ENCODE measurements at places on chromosomes 6 and 20.

DNA sequence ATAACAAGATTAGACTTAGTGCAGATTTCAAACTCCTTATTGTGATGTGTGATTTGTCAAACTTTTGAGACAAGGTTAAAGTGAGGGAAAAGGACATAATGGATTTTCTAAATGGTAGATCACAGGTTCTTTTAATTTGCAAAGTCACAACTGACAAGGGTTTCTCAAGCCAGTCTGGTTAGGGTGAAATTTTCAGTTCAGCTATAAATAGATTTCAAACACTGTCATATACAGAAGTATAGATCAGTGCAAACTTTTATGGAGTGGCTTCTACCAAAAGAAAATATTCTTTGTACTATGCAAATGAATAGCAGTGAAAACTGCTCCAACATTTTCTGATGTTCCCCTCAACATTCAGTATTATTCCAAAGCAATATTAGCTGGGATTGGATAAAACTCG, 337.1 kb upstream of the MAN1A1 start:
- no peak for ATAC-seq

GRCh38 chr6:131167773-131168172, 32.5 kb downstream of the AKAP7 start:
- ATAC-seq = no peak

GRCh38 chr6:25010902-25011625, 75.3 kb upstream of the RIPOR2 start:
- ATAC-seq = peak; percentile 30

- ATAC-seq = peak; percentile 62
Observed at GRCh38 chr6:113011801-113012200, 664.7 kb downstream of the RFPL4B start.

DNA sequence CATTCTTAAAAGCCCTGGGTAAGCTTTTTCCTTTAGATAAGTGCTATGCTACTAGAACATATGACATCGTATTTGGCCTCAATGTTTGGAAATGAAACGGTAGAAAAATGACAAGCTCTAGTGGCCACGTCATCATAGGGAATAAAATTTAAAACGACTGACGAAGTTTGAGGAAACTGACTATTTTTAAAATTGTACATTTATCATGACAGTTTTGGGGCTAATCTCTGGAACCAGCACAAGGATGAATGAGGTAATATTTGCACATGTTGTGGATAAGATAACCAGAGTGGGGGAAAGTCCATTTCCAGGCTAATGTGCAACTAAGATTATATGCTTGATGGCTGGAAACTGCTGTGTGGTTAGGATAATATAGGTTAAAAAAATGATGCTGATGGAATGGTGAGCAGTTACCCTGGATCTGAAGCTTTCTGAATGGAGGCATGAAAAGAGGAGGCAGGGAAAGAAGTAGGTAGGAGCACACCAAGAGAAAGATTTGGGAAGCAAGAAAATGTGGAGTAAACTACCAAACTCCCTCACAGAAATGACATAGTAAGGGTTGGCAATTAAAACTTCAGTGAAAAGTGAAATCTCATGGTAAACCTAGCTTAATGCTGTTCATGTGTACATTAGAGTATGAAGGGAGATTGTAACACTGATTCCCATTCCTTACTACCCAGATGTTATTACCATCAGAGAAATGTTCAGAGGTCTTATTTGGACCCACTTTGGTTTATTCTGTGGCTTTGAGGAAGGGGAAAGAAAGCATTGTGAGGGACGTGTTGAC, 42.7 kb upstream of the CEP162 start:
- ATAC-seq = no peak

DNA sequence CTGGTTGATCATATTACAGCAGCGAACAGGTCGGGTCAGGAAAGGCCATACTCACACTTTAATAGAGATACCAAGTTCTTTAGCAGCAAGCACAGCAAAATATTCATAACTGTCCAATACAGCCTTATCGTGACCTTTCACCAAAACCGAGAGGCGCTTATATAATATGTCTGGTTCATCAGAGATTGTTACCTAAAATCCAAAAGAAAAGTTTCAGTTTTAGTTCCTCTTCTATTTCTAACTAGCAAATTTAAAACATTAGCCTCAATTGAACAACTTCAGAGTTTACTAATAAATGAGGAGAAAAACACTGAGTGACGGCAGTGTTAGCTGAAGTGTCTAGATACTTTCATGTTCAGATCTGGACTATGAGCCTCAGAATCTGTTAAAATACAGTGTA, 5.9 kb downstream of the MRPS10 start:
- no peak for ATAC-seq

GRCh38 chr6:12012558-12013306, 620 bp downstream of the HIVEP1 start:
- peak; percentile 76 for ATAC-seq

DNA sequence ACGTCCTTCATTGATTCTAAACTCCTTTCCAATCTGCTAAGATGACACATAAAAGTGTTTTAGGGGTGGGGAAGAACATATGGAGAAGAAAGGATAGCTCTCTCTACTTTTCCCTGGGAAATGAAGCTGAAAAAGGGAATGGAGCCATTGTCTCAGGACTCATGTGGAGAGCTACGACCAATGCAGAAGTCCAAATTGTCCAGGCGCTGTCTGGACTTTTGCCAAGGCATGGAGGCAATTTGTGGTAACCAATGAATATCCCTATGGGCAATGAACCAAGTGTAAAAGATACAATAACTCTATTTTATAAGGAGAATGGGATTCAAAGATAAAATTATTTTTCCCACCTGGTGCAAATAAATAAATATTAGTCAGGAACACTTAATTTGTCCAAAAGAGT, 16.1 kb downstream of the FBXL4 start:
- ATAC-seq = no peak

All from SK-N-SH treated with all-trans-retinoic acid at 6 μM for 48 hours (cell line).